ENCODE measurements at places on chromosomes 3 and 15. TPM values are rescaled to one million over a fixed set of nuclear protein-coding genes. Genes with fewer than 3 reads are reported as not detected.

Gene H1-8
- not detected for total RNA-seq

Gene CACNA2D3
- total RNA-seq: 0.07 TPM

Gene PPP2R3A
- total RNA-seq: 3.6 TPM

Gene ZNF385D
- not detected for total RNA-seq

Gene DISP2
- total RNA-seq: 1.3 TPM

Gene MEF2A
- total RNA-seq: 16.2 TPM

Gene CATSPER2
- 0.58 TPM for total RNA-seq

Gene PTX3
- total RNA-seq: 1.0 TPM

Gene HGD
- total RNA-seq: 19.2 TPM

Gene SLC51A
- total RNA-seq: not detected

Gene TMEM40
- 0.81 TPM for total RNA-seq

Data from A549 treated with ZK216348 at 1 μM for 4 hours (cell line).